ENCODE measurements at places on chromosomes 5 and 9.
A peak's percentile ranks its signal among the peaks of the same experiment; 100 is the strongest.

DNA sequence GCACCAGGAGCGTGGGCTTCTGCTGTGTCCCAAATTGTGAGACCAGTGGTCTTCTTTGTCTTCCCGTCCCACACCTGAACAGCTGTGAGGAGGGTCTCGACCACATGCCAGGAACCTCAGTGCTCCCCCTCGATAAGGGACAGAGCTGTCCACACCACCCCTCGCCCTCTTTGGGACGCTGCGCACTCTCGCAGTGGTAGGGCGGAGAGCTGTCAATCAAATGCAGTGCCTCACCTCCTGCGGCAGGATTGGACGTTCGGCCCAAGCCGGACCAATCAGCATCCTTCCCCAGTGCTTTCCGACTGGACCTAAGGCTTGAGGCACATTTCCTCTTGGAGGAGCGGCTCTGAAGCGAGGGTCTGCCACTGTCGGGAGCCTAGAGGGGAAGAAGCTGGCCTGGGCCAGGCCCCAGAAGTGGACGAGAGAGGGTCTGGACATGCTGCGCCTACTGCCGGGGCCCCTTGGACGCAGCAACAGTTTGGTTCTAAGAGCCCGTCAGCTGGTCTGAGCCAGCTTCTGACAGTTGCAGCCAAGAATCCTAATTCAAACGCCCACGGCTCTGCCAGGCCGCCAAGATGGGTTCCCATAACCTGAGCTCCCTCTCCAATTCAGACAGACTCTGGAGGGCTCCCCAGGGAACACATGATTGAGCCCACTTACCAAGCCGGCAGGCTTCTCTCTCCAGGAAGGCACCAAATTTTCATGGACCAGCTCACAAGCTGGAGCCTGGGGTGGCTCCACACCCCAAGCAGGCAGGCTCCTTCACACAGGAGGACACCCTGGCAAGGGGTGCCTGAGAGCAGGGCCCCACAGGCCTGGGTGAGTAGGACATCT is 28.1 kb upstream of the ADAMTS2 start:
- no peak for DNase-seq

DNA sequence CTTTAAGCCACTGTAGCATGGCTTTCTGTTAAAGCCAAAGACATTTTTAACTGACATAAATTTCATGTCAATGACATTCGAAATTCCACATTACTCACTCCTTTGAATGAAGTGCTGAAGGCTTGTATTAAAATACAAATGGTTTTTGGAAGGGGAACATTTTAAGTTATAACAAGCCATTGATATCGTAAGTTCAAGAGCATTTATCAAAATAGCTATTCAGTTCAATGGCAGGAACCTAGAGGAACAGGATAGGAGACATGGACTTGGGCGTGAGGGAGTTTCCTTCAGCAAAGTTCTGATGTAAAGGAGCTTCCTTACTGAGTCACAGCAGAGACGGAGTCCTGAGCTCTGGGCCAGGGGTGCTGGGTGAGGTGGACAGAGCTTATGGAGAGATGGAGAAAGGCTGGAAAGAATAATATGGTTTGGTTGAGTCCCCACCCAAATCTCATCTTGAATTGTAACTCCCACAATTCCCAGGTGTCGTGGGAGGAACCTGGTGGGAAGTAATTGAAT is 631.8 kb downstream of the BNC2 start:
- no peak for DNase-seq

GRCh38 chr9:124330011-124330697 is 72.4 kb downstream of the NEK6 start:
- DNase-seq = no peak

GRCh38 chr9:70121818-70122436 is 78.3 kb downstream of the MAMDC2 start:
- DNase-seq = no peak

GRCh38 chr9:69905286-69905685 is 84.7 kb downstream of the CFAP95 start:
- DNase-seq = no peak

- no peak for DNase-seq
These were observed 35.1 kb upstream of the ORM1 start for GRCh38 chr9:114287763-114288192.

- DNase-seq = no peak
These were observed 42.5 kb downstream of the SLIT3 start for GRCh38 chr5:169258372-169259000.

GRCh38 chr5:108634010-108634616 is 113.6 kb upstream of the FER start:
- no peak for DNase-seq

DNA sequence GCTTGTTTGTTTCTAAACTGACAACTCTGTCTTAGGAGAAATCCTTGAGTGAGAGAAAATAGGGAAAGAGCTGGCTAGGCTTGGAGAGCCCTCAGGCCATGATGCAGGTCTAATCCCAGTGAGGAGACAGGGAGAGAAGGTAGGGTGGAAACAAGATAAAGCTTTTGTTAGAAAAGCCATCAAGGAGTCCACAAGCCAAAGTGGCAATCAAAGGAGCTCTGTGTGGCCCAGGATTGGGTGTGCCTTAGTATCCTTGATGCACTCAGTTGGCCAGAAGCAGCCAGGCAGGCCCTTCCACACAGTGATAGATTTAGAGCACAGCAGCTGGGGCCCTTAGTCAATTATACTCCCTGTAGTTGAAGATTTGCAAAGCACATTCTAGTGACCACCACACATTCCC is 73.9 kb downstream of the ALDH7A1 start:
- no peak for DNase-seq

- DNase-seq = no peak
These were observed 281.0 kb downstream of the EFNA5 start for GRCh38 chr5:107389775-107390148.

- no peak for DNase-seq
These were observed 14.0 kb downstream of the MYORG start for GRCh38 chr9:34362614-34363214.

DNA sequence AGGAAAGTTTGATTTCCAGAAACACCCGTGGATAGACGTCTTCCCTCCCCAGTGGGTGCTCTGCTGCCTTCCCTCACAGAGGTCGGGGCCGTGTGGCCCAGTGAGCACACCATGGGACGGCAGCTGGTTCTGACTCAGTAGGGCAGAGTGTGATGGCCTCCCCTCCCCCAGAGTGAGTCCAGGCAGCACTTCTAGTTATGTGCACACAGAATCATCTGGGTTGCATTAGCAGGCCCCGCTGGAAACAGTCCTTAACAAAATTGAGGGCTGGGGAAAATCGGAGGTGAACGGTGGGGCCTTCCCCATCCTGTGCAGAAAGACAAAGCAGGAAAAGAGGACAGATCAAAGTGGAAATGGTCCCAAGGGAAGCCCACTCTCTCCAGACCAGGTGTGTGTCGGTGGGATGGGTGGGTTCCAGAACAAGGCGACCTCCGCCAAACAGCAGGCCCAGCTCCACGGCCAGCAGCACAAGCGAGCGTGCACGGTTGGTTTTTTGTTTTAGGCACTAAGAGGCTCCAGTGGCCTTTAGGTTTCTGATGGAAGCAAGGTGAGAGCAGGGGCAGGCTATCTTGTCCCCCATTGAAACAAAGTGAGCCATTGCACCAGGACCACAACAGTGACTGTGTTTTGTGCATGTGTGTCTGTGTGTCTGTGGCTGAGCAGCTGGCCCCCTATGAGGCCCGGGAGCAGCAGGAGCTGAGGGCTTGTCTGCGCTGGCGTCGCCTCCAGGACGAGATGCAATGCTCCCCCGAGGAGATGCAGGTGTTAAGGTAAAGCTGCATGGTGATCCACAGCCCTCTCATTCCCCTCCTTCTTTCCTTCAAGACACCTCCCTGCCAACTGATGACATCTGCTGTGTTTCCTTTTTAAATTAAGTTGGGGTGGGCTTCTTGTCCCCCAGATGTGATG is 201.5 kb downstream of the AOPEP start:
- no peak for DNase-seq

- DNase-seq = peak; percentile 41
These were observed 27.5 kb downstream of the FSD1L start for GRCh38 chr9:105475302-105475701.

DNA sequence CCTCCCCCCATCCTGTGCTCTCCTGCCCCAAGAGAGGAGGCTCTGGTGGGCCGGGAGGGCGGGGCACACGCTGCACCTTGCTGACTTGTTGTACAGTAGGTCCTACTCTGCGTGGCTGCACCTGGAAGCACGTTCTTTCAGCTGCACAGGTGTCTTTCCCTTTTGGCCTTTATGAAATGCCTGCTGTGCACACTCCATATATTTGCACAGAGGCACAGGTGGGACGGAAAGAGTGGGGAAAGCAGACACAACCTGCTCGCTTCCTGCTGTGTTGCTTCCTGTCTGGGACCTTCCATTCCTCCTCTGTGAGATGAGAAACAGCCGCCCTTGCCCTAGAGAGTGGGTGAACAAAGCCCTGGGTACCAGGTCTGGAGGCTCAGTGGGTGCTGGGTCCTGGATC is 4.8 kb downstream of the USP20 start:
- DNase-seq = no peak

GRCh38 chr9:86485359-86485758 is 131.1 kb upstream of the TUT7 start:
- no peak for DNase-seq

DNA sequence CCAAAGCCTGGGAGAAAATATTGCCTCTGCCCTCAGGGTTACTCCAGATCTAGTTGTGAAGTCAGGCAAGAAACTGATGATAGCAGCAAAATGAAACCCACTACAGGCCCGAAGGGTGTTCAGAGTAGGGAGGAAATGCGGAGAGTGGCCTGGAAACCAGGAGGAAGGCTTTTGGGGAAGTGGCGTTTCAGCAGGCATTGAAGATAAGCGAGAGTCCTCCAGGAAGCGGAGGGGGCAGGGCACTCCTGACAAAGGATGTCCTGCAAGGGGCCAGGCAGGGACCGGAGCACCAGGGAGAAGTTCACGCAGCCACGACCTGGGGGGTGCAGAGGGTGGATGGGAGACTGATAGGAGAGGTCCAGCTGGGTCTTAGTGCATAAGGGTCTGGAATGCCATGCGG is 7.8 kb upstream of the FOXI1 start:
- DNase-seq = no peak

- DNase-seq = no peak
These were observed 43.0 kb downstream of the PRRC2B start for GRCh38 chr9:131436865-131437271.

- DNase-seq = no peak
These were observed 534.5 kb downstream of the TMEM38B start for GRCh38 chr9:106228861-106229260.

GRCh38 chr5:176133289-176133870 is 104.8 kb upstream of the SIMC1 start:
- no peak for DNase-seq

- DNase-seq = no peak
These were observed 157.8 kb upstream of the TNC start for GRCh38 chr9:115275753-115276152.

DNA sequence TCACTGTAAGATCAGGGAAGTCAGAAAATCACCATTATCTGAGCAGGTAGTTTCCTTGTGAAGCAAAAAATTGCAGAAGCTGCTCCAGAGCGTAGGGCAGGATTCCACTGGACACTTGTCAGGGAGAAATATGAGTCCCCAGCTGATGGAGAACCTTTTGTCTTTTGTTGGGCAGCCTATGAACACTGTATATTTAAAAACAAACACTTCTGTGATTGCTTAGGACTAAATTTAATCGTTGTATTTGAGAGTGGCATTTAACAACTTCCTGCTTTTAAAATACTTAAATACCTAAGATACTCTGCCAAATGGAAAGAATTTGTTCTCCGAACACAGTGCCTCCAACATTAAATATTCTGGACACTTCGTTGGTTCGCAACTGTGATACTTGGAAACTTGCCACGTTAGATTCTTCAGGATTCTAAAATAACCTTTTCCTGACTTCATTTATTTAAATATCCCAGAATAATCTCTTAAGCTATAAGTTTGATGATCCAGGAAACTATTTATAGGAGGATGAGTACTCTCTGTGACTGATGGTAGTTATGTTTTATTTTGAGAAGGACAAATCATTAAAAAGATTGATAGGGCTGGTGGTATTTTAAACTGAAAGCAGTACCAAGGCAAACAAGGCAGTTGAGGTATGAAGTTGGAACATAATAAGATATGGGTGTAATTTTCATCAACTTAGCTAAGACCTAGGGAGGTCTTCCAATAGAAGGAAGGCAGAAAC is 2.7 kb upstream of the HSPA4 start:
- DNase-seq = no peak

DNA sequence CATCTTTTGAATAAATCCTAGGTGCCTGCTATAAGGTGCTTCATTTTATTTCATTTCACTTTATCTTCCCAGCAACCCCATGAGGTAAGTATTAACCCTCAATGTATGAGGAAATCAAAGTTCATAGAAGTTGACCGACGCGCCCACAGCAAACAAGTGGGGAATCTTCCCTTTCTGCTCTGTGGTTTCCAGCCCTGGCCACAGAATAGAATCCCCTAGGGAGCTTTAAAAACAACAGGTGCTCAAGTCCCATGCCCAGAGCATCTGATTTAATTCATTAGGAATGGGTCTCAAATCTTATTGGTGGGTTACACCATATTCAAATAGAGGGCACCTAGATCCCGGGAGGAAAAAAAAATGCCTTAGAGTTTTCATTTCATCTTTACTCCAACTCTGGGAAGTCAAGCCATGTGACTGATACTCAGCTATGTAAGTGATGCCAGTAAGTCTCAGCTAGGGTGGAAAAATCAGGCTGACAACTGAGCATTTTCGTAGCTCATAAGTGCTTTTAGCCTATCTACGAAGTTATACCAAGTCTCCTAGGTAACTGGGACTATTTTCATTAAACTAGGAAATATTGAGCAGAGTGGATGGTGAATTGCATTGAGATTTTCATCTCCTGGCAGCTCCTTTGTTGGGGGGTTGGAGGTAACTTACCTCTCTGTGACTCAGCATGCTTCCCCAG is 353.4 kb upstream of the SLC30A5 start:
- no peak for DNase-seq

DNA sequence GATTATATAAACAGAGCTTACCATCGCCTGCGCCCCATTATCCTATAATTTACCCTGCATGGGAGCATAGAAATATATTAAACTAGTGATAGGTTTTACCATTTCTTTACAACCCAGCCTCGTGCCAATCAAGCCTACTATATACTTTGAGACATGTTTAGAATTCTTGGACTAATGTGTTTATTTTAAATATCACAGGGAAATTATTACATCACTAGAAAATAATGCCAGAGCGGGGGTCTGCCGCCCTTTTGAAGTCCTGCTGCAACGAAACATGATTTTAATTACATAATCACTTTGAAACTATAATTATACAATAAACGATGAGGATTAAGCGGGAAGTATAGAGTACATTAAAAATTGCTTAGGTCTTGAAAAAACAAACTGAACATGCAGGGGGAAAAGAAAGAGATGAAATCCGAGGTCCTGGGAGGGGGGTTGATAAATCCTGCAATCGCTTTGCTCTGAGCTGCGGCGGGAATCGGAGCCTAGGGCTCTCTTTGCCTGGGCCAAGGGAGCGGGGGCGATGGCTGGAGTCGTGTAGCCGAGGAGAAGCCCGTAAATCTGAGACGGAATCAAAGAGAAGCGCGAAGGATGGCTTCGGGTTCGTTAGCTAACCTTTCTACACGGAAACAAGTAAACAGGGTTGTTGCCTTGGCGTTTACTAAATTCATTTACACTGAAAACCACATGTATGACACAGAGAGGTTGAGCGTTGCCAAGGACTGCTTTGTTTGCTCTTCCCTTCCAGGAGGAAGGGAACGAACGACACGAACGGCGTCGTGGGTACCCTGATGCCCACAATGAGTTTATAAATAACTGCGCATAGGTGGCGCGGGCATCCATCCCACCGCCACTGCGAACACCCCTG is 127.6 kb downstream of the TMEM174 start:
- DNase-seq = no peak

- no peak for DNase-seq
These were observed 13.4 kb upstream of the GRHPR start for GRCh38 chr9:37408933-37409710.

GRCh38 chr9:105355781-105356180 is 92.1 kb upstream of the FSD1L start:
- no peak for DNase-seq
